ENCODE measurements at places on chromosomes 2 and 18. TPM values are rescaled to one million over a fixed set of nuclear protein-coding genes. Genes with fewer than 3 reads are reported as not detected.

Gene FAHD2A
- total RNA-seq = 25.9 TPM

Gene SERPINB4
- not detected for total RNA-seq

Gene HNMT
- 139 TPM for total RNA-seq

Gene BOLL
- total RNA-seq = not detected

Gene STARD6
- total RNA-seq = not detected

Gene TEX44
- total RNA-seq = not detected

Gene VAMP5
- total RNA-seq = 69.5 TPM

Gene GCKR
- total RNA-seq = 0.26 TPM
